Neural crest cell (in vitro differentiated cells): ENCODE measurements at places on chromosomes 5 and 9. TPM values are rescaled to one million over a fixed set of nuclear protein-coding genes. Genes with fewer than 3 reads are reported as not detected.

- H3K27me3 ChIP-seq, result no peaks in the 10 kb centered on the region
- DNase-seq, result no peak
- peak overlapping the region; percentile 91 for H3K4me3 ChIP-seq
- peaks cover 12% of the 10 kb centered on the region for H3K36me3 ChIP-seq
- peaks cover 25% of the 10 kb centered on the region for H3K4me1 ChIP-seq
Observed at GRCh38 chr5:180290568-180291233, 1.2 kb downstream of the MAPK9 start.

- no peaks in the 10 kb centered on the region for H3K36me3 ChIP-seq
- no peak overlapping the region for H3K4me3 ChIP-seq
- DNase-seq, result no peak
- no peaks in the 10 kb centered on the region for H3K27me3 ChIP-seq
Observed at GRCh38 chr5:169895926-169896325, 84.4 kb downstream of the INSYN2B start.

DNA sequence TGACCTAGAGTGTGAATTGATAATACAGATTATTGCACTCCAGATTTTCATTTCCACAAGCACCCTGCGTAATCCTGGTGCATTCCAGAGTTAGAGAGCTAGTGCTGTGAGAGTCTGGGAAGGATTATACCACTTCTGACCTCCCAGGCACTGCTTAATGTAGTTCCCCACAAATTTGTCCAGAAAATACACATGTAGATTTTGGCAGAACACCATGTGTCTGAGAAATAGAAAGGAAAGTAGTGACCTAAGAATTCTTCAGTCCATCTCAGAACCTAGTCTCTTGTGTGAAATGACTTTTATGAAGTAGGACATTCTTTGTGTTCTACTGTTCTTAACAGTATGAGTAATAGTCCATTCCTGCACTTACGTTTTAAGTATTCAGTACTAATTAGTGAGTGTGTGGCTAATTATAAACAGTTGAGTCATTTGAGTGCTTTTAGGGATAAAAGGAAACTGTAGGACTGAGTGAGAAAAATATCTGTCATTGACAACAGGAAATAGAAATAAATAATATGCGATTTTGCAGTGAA, 27.8 kb upstream of the PTPDC1 start:
- no peaks in the 10 kb centered on the region for H3K4me1 ChIP-seq
- no peak overlapping the region for H3K27ac ChIP-seq
- H3K36me3 ChIP-seq, result peaks cover 3% of the 10 kb centered on the region
- no peaks in the 10 kb centered on the region for H3K27me3 ChIP-seq
- no peak overlapping the region for H3K4me3 ChIP-seq
- DNase-seq, result no peak

- H3K36me3 ChIP-seq, result no peaks in the 10 kb centered on the region
- H3K27ac ChIP-seq, result no peak overlapping the region
- no peak overlapping the region for H3K4me3 ChIP-seq
- peaks cover 2% of the 10 kb centered on the region for H3K27me3 ChIP-seq
- H3K4me1 ChIP-seq, result no peaks in the 10 kb centered on the region
- no peak for DNase-seq
Observed at GRCh38 chr9:22088053-22088716, 79.1 kb upstream of the CDKN2B start.

- H3K36me3 ChIP-seq, result no peaks in the 10 kb centered on the region
- H3K4me3 ChIP-seq, result peak overlapping the region; percentile 39
- no peak overlapping the region for H3K27ac ChIP-seq
- H3K4me1 ChIP-seq, result peaks cover 86% of the 10 kb centered on the region
- peaks cover 45% of the 10 kb centered on the region for H3K27me3 ChIP-seq
Observed at GRCh38 chr5:93616538-93617174, 33.6 kb downstream of the NR2F1 start.

- peaks cover 5% of the 10 kb centered on the region for H3K36me3 ChIP-seq
- H3K4me3 ChIP-seq, result no peak overlapping the region
Observed at GRCh38 chr9:36640771-36641381, 68.2 kb downstream of the MELK start.

DNA sequence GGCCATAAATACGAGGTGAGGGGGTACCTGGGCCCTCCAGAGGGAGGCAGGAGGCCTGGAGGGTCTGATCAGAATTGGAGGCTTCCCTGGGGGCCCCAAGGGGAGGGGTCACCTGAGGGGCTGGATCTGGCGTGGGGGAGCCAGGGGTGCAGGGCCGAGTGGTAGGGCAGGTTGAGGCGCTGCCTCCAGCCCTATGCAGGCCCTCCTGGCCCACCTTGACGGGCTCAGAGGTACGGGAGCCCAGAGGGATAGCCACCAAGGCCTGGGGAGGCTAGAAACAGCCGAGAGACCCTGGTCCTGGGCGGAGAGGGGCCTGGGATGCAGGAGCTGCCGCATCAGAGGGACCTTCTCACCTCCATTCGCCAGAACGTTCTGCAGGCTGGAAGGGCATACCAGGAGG, 24.3 kb downstream of the LHX3 start:
- no peak for DNase-seq
- no peaks in the 10 kb centered on the region for H3K36me3 ChIP-seq
- peaks cover 12% of the 10 kb centered on the region for H3K27me3 ChIP-seq
- no peak overlapping the region for H3K27ac ChIP-seq
- H3K4me1 ChIP-seq, result peaks cover 8% of the 10 kb centered on the region

- H3K4me1 ChIP-seq, result no peaks in the 10 kb centered on the region
- H3K27me3 ChIP-seq, result no peaks in the 10 kb centered on the region
- no peak overlapping the region for H3K27ac ChIP-seq
- H3K36me3 ChIP-seq, result no peaks in the 10 kb centered on the region
Observed at GRCh38 chr9:106766616-106767015, 96.3 kb upstream of the ZNF462 start.

- H3K27me3 ChIP-seq, result no peaks in the 10 kb centered on the region
- no peak overlapping the region for H3K27ac ChIP-seq
- H3K4me1 ChIP-seq, result no peaks in the 10 kb centered on the region
Observed at GRCh38 chr5:160251406-160252155, 22.3 kb downstream of the FABP6 start.

DNA sequence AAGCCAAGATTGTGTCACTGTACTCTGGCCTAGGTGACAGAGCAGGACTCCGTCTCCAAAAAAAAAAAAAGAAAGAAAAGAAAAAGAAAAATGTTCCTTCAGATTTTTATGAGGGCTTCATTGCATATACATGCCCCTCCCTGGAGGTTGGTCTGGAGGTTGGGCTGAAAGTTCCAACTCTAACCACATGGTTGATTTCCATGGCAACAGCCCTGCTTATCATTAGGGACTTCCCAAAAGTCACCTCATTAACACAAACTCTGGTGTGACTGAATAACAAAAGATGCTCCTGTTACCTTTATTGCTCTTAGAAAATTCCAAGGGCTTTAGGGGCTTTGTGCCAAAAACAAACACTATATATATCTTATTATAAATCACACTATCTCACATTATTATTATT, 113.8 kb downstream of the TMC1 start:
- H3K27me3 ChIP-seq, result no peaks in the 10 kb centered on the region
- H3K36me3 ChIP-seq, result peaks cover 12% of the 10 kb centered on the region
- no peak overlapping the region for H3K27ac ChIP-seq
- no peak overlapping the region for H3K4me3 ChIP-seq
- no peaks in the 10 kb centered on the region for H3K4me1 ChIP-seq
- DNase-seq, result no peak

GRCh38 chr9:93086447-93087224, 9.4 kb upstream of the CARD19 start:
- H3K4me1 ChIP-seq, result peaks cover 20% of the 10 kb centered on the region
- peaks cover 2% of the 10 kb centered on the region for H3K27me3 ChIP-seq
- no peak overlapping the region for H3K4me3 ChIP-seq
- no peak overlapping the region for H3K27ac ChIP-seq

DNA sequence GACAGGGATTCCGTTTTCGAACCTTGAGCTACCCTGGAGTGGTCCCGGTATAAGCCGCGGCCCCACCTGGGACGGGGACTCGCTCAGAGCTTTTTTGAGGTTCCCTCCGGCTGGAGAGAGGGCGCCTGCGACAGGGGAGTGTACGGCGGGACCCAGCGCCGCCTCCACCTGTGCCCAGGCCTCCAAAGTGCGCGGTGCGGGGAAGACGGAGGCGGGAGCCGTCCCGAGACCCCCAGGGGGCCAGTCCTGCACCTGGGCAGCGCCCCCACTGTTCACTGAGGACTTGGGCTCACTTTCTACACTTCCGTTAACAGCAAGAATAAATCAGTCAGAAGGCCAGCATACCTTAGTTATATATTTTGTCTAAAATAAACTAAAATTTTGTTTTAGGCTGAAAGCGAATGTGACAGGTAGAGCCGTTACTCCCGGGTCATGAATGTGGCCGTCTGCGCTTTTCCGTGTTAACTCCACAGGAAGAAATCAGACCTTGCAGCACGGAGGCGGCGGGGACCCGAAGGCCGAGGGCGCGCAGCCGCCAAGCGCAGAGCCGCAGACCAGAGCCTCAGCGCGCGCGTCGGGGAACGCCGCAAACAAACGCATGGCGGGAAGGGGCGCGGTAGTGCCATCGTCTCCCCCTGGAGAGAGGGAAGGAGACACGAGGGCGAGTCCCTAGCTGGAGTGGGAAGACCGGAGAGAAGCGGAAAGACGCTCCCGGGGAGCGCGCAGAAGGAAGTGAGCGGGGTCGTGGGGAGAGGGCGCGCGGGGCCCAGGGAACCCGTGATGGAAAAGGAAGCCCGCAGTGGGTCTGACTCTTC, 14.1 kb downstream of the TRIM7 start:
- peaks cover 15% of the 10 kb centered on the region for H3K36me3 ChIP-seq
- DNase-seq, result peak; percentile 46
- no peak overlapping the region for H3K27ac ChIP-seq
- H3K4me3 ChIP-seq, result peak overlapping the region; percentile 99
- H3K4me1 ChIP-seq, result peaks cover 42% of the 10 kb centered on the region

DNA sequence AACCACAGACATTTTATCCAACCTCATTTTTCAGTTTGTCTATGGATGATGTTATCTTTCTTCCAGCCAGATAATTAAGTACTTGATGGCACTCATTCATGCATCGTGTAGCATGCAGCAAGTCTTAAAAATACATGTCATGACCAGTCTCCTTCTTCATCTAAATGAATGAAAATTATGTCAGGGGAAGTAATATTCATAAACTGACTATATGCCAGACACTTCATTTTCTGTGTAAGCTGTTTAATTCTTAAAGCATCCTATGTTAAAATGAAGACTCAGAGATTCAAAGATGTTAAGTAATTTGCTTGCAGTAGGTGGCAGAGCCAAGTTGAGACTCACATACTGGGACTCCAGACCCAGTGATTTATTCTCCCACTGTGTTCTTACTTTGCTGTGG, 181.7 kb upstream of the CD180 start:
- no peaks in the 10 kb centered on the region for H3K27me3 ChIP-seq
- H3K27ac ChIP-seq, result no peak overlapping the region
- no peak for DNase-seq
- H3K4me1 ChIP-seq, result peaks cover 27% of the 10 kb centered on the region
- H3K36me3 ChIP-seq, result peaks cover 3% of the 10 kb centered on the region

- H3K27ac ChIP-seq, result no peak overlapping the region
- H3K27me3 ChIP-seq, result no peaks in the 10 kb centered on the region
- no peaks in the 10 kb centered on the region for H3K4me1 ChIP-seq
- H3K36me3 ChIP-seq, result no peaks in the 10 kb centered on the region
Observed at GRCh38 chr9:28503573-28503972, 930.3 kb upstream of the C9orf72 start.

DNA sequence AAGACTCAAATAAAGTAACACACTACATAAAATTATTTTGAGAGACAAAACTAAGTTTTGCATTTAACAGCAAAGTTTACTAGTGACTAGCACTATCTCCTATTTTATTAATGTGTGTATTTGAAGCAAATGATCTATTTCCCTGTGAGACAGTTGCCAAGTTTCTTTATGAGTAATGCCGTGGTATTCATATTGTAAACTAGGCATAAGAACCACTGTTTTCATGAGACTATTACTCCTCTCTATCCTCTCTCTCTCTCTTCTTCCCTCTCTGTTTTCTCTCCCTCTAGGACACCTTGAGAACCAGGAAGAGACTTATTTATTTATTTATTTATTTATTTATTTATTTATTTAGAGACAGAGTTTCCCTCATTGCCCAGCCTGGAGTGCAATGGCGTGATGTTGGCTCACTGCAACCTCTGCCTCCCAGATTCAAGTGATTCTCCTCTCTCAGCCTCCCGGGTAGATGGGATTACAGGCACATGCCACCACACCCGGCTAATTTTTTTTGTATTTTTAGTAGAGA, 61.1 kb downstream of the MLANA start:
- no peaks in the 10 kb centered on the region for H3K27me3 ChIP-seq
- no peak overlapping the region for H3K4me3 ChIP-seq
- no peaks in the 10 kb centered on the region for H3K36me3 ChIP-seq
- H3K4me1 ChIP-seq, result no peaks in the 10 kb centered on the region

GRCh38 chr9:133509179-133510083, 15.3 kb downstream of the MYMK start:
- peaks cover 10% of the 10 kb centered on the region for H3K4me1 ChIP-seq
- H3K27ac ChIP-seq, result no peak overlapping the region
- H3K4me3 ChIP-seq, result peak overlapping the region; percentile 72
- no peak for DNase-seq
- no peaks in the 10 kb centered on the region for H3K36me3 ChIP-seq
- peaks cover 3% of the 10 kb centered on the region for H3K27me3 ChIP-seq

- H3K4me3 ChIP-seq, result peak overlapping the region; percentile 15
- DNase-seq, result no peak
- no peaks in the 10 kb centered on the region for H3K27me3 ChIP-seq
Observed at GRCh38 chr5:14035859-14036503, 91.5 kb upstream of the DNAH5 start.

GRCh38 chr5:80269991-80270438, 14.2 kb upstream of the SERINC5 start:
- no peaks in the 10 kb centered on the region for H3K27me3 ChIP-seq
- H3K4me3 ChIP-seq, result no peak overlapping the region
- no peaks in the 10 kb centered on the region for H3K36me3 ChIP-seq
- peaks cover 10% of the 10 kb centered on the region for H3K4me1 ChIP-seq
- no peak overlapping the region for H3K27ac ChIP-seq

- peaks cover 12% of the 10 kb centered on the region for H3K36me3 ChIP-seq
- H3K4me3 ChIP-seq, result peak overlapping the region; percentile 90
- no peak overlapping the region for H3K27ac ChIP-seq
- no peaks in the 10 kb centered on the region for H3K27me3 ChIP-seq
Observed at GRCh38 chr9:120873512-120873911, 3.5 kb downstream of the PHF19 start.

GRCh38 chr5:131533836-131534235, 101.2 kb downstream of the RAPGEF6 start:
- H3K4me1 ChIP-seq, result peaks cover 23% of the 10 kb centered on the region
- H3K4me3 ChIP-seq, result no peak overlapping the region
- H3K36me3 ChIP-seq, result no peaks in the 10 kb centered on the region
- no peak overlapping the region for H3K27ac ChIP-seq

Gene GLRA1
- 0.21 and 0.23 TPM in 2 replicates for total RNA-seq

Gene TEX48
- total RNA-seq, result not detected in 2 replicates

Gene COL15A1
- total RNA-seq, result 0.18 and 0.33 TPM in 2 replicates

Gene OTP
- 2.1 and 3.1 TPM in 2 replicates for total RNA-seq

Gene SLC45A2
- total RNA-seq, result 0.36 and 1.3 TPM in 2 replicates

Gene CARD9
- total RNA-seq, result 1.3 and 1.4 TPM in 2 replicates

Gene UBTD2
- total RNA-seq, result 73.3 and 74.0 TPM in 2 replicates

Gene ST8SIA4
- 3.6 and 5.9 TPM in 2 replicates for total RNA-seq

Gene SYK
- 0.98 and 1.4 TPM in 2 replicates for total RNA-seq

Gene BRD3
- total RNA-seq, result 73.2 and 77.6 TPM in 2 replicates

Gene ZNF454
- total RNA-seq, result 0.26 TPM in 1 of 2 replicates, not detected in the other

Gene PCAT7
- 7.4 and 8.6 TPM in 2 replicates for total RNA-seq

Gene RAB3C
- total RNA-seq, result 13.6 and 21.7 TPM in 2 replicates
